ENCODE measurements at places on chromosomes 16 and 17.

DNA sequence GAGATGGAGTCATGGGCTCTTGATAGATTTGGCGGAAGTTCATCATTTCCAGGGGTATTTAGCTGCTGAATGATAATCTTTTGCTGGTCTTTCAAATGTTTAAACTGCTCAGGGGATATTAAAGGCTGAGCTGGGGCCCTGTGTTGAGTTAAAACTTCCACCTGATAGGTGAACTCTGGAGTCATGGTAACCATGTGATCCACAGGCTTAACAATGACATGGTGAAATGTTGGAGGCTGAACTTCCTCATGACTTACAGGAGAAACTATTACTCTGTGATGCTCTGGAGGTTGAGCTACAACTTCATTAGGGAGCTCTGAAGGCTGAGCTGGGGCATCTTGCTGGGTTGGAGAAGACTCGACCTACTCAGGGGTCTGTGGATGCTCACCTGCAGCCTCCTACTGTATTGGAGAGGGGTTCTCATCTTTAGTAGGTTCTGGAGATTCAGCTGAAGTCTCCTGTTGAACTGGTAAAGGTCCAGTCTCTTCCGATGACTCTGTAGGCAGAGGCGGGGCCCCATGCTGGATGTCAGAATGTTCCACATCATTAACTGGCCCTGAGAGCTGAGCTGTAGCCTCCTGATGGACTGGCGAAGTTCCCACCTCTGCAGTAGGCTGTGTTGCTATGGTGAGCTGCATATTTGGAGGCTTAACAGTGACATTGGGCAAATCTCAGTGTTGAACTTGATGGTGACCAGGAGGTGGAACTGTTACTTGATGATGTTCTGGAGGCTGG lies 24.2 kb downstream of the RDM1 start:
- no peak for DNase-seq

DNA sequence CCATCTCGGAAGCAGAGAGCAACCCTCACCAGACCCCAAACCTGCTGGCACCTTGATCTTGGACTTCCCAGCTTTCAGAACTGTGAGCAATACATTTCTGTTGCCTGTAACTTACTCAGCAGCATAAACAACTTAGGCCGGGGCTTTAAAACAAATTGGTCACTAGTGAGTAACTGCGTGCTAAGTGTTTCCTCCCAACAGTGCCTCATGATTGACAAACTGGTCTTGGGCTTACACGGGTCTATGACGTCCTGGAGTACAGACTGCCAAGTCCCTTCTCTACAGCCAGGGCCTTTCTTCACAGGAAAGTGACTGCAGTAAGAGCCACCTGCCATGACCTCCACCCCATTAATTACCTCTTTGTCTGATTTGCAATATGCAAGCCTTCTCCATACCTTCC lies 136.7 kb downstream of the XYLT1 start:
- DNase-seq, result no peak

DNA sequence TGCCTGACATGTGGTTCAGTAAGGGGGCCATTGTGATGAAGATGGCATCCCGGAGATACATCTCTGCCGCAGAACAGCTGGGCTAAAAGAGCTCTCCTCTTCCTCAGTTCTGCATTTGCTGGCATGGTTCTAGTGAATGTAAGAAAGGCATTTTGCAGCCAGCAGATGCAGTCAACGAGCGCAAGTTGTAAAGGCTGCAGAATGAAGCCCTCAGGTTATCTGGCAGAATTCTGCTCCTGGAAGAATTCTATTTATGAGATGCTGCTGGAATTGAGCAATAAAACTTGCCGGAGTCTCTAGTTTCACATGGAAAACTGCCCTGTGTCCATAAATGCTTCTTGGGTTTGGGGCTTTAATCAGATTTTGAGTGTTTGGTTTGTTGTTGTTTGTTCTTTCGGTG lies 176.8 kb upstream of the HSBP1 start:
- DNase-seq, result no peak

DNA sequence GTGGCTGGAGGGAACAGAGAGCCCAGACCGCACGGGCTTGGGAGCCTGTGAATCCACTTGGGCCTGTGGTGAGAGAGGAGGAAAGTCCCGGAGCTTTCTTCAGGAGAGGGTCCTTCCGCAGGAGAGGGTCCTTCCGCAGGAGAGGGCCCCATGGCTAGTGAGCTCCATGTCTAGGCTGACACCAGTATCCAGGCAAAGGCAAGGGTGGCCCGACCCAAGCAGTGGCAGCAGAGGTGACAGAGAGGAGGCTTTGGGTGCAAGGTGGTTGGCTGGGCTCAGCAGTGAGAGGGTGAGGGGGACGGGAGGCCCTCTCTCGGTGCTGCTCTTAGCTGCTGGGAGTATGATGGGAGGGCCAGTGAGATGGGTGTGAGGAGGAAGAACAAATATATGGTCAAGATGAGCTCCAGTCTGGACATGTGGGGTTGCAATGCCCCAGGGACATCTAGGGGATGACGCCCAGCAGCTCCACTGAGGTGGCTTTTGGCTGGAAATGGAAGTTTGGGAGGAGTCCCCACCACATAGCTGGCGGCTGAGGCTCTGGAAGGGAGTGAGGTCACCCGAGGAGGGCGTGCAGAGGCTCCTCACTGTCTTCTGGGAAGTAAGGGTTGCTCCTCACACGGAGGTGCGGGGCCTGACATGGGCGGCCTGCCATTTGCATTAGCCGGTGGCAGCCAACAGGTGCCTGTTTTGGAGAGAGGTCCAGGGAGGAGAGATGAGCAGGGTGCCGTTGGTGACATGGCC lies 2.3 kb upstream of the HSD3B7 start:
- no peak for DNase-seq

- DNase-seq, result no peak
These were observed 23.9 kb downstream of the RHBDL3 start for GRCh38 chr17:32289471-32290070.

DNA sequence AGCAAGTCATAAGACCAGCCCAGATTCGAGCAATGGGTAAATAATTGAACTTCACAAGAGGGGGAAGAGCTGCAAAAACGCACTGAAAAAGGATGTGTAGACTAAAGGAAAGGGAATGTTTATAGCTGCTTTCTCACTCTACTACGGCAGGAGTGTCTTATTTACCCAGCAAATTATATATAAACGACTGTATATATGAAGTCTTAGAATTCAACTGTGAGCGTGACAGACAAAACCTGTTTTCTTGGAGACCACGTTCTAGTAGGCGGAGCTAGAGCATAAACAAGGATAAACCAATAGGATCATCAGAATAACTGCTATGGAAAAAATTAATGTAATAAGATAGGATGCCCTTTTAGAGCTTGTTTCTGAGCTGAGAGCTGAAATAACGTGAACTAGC lies 394.6 kb upstream of the MON1B start:
- no peak for DNase-seq

DNA sequence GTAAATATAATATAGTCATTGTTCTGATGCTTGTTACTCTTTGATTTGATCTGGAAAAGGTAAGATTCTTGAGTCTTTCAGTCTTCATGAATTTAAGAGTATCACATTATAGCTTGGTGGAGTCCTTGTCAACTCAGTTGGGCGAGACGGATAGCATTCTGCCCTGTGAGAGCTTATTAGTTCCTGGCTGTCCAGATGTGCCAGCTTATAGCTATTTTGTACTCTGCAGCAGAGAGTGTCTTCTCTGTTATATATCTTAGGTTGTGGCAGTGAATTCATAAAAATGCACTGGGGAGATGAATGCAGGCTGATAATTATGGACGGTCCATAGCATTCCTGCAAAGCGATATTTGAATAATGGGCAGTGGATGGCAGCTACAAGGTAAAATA lies 51.0 kb upstream of the CRISPLD2 start:
- DNase-seq, result no peak

- no peak for DNase-seq
These were observed 9.6 kb downstream of the CFDP1 start for GRCh38 chr16:75423723-75424104.

DNA sequence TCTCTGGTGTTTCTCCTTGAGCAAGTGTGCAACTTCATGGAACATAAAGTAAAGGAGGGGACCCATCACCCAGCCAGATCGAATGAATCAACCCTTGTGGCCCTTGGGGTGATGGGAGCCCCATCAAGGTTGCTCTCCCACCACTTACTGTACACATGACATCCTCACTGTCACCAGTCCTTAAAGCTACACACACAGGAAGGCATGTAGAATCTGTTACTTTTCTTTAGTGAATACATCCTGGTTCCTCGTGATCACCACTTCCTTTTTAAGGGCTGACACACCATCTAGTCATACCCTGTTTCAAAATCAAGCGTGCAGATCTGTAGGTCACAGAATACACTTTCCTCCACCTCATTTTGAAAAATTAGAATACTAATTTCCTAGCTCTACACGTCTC lies 22.6 kb upstream of the MPHOSPH6 start:
- DNase-seq, result no peak

- no peak for DNase-seq
These were observed 63.7 kb downstream of the CACNG1 start for GRCh38 chr17:67107811-67108775.

- DNase-seq, result no peak
These were observed 15.0 kb downstream of the HASPIN start for GRCh38 chr17:3738562-3739295.

- DNase-seq, result no peak
These were observed 9.8 kb upstream of the SMIM5 start for GRCh38 chr17:75623386-75623785.

- DNase-seq, result no peak
These were observed 23.7 kb upstream of the NPTX1 start for GRCh38 chr17:80499961-80500665.

- no peak for DNase-seq
These were observed 13.3 kb upstream of the PAFAH1B1 start for GRCh38 chr17:2580151-2580550.

GRCh38 chr17:28760601-28761562 lies 17.1 kb downstream of the TRAF4 start:
- DNase-seq, result no peak

DNA sequence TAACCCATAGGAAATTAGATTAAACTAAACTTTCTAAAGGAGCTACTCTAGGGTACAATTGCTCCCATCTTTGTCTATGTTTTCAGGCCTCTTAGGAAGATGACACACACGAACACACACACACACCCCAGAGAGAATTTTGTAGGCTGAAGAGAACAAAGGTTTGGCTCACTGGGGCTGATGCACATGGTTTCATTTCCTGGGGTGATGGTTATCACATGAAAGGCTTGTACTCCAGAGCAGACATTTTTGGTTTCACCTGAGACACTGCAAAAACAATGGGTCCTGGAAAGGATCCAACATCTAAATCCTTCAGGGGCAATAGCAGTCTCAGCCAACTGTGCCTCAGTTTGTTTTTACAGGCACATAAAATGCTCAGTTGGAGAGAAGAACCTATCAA lies 62.8 kb downstream of the GRB7 start:
- DNase-seq, result no peak

DNA sequence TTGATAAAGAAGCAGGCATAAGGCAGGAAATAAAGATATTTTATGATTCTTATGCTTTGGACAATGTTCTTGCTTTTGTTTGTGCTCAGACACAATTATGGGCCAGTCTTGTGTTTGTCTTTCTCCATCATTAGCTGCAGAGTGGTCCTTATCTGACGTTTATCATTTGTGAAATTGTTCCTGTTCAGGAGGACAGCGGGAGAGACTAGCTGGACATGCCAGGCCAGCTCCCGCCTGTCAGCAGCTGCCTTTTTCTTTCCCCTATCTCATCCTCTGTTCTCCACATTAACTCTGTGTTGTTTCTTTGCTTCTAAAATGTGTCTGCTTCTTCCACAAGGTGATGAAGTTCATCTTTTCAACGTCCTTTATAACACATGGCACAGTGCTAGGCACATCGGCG lies 333.5 kb downstream of the NPIPA8 start:
- no peak for DNase-seq

DNA sequence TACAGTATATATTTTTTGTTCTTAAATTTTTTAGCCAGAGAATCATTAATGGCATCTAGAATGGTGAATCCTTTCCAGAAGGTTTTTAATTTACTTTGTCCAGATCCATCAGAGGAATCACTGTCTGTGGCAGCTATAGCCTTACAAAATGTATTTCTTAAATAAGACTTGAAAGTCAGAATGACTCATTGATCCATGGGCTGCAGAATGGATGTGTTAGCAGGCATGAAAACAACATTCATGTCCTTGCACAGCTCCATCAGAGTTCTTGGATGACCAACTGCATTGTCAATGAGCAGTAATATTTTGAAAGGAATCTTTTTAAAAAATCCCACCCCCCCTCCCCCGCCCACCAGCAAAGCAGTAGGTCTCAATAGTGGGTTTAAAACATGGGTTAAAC lies 51.4 kb downstream of the CACNG1 start:
- DNase-seq, result no peak

DNA sequence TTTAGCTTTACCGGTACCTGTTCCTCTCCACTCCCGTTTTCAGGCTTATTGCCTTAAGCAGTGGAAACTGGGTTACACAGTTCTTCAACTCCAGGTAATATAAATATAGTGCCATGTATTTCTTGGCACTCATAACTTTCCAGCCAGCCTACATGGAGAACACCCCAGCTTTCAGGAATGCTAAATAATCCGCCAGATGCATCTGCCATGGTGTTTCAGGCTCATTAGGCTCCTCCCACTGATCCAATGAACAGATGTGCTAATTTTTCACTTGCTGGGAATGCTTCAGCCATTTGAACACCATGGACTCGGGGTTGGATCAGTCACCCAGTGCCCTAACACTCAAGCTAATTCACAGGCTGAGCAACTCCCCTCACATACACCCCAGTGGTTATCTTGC lies 4.6 kb downstream of the ANKFN1 start:
- no peak for DNase-seq

- DNase-seq, result no peak
These were observed 479.1 kb downstream of the SLC39A11 start for GRCh38 chr17:72613396-72613795.

DNA sequence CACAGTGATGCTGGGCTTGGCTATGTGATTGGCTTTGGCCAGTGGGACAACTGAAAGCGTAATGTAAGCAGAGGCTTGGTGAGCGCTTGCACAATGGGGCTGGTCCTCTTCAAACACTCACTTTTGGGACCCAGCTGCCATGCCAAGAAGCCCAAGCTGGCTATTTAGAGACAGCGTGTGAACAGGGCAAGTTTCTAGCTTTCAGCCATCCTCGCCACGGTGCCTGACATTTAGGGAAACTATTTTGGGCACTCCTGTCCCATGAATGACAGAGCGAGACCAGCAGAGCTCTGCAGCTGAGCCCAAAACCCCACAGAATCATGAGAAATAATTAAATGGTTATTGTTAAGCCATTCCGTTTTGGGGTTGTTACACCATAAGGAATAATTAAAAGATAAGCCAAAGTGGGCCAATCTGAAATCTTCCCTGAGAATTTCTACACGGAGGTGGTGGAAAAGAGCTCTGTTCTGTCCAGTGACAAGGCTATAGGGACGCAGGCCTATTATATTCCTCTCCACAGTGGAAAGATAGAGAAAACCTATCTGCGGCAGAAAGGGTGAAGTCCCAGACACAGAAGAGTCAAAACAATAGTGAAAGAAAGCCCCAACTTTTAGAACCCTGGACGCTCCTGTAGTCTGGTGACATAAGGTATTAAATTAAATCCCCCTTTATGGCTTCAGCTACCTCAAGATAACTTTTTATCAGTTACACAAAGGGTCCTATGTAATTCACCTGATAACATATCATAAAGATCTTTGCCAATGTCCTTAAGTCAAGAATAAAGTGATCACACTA lies 10.8 kb upstream of the RPRML start:
- DNase-seq, result no peak

- no peak for DNase-seq
These were observed 7.1 kb upstream of the HOXB9 start for GRCh38 chr17:48633266-48633677.
